Amygdala (tissue), 56 donors: ENCODE measurements at places on chromosomes 3 and 15.

GRCh38 chr3:59192473-59192872, 142.6 kb upstream of the CFAP20DC start:
- DNase-seq: no peak

GRCh38 chr3:51445544-51446280, 54.1 kb downstream of the DCAF1 start:
- no peak for DNase-seq

- no peak for DNase-seq
Measured at GRCh38 chr3:195115600-195116406, 155.2 kb downstream of the XXYLT1 start.

GRCh38 chr3:185444329-185444728, 54.5 kb downstream of the TMEM41A start:
- no peak for DNase-seq

- no peak for DNase-seq
Measured at GRCh38 chr15:61459785-61460707, 230.9 kb upstream of the RORA start.

DNA sequence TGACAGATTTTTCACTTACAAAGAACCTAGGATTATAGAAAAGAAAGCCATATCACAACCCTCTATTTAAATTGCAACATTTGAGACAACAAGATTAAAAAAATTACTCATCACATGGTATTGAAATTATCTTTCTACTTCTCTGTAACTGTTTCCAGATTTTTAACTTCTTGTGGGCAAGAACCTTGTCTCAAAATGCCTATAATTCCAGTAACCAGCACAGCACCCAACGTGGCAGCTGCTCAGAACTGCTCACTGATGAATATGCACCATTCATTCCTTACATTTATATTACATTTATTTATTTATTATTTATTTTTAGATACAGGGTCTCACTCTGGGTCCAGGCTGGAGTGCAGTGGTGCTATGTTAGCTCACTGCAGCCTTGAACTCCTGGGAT, 216.1 kb downstream of the THRB start:
- no peak for DNase-seq

GRCh38 chr3:37836589-37836988, 25.1 kb upstream of the CTDSPL start:
- no peak for DNase-seq

DNA sequence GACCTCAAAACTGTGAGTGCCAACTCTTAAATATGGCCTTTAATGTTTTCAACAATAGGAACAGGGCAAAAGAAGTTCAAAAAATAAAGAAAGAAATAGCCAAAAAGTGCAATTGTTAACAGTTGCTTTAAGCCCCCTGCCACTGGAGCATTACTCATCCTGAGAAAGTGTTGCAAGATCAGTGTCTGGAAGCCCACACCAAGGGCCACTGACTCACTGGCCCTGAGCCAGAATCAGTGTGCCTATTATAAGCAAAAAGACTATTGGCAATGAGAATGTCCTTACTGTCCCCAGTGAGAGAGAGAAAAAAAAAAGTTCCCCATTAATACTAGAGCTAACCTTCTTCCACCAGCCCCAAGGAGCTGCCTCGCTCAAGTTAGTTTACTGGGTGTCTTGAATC, 480.1 kb upstream of the ZNF385D start:
- DNase-seq: no peak

DNA sequence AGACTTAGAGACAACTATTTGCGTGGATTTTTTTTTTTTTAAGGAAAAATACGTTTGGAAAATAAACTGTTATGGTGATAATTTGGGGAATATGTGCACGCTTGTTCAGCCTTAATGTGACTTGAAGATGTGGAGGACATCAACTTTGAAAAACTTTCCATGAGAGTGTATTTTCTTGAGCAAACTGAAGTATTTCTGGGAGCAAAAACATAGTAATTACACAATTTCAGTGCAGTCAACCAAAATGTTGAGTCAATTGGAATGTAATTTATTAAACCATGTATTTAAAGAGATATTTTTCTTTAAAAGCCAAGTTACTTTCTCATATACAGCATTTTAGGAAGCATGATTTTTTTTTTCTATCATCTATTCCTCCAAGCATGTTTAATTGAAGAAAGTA, 80.3 kb upstream of the FLNB start:
- DNase-seq: no peak

DNA sequence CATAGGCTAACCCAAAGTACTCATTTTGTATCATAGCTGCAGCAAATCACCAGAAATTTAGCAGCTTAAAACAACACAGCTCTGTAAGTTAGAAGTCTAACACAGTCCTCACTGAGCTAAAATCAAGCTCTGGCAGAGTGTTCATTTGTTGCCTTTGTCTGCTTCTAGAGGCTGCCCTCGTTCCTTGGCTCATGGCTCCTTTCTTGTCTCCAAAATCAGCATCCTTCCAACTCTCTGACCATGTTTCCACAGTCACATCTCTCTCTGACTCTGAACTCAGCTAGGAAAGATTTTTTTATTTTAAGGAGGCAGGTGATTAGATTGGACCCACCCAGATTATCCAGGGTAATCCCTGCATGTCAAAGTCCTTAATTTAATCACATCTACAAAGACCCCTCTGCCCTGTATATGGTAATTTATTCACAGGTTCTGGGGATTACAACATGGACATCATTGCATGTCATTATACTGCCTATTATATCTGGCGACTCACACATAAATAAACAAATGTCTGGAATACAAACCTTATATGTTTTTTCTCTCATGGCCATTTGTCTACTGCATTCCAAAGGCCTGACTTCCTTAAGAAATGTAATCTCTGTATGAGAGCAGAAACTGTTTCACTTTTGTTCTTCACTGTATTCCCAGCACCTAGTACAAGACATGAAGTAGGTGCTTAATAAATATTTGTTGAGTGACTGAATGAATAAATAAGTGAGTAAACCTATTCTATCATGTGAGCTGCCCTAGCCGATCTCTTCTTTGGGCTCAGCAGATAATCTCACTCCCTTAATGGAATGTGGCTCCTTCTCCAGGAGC, 15.1 kb upstream of the UACA start:
- no peak for DNase-seq

GRCh38 chr3:36540888-36541518, 160.7 kb downstream of the STAC start:
- no peak for DNase-seq

GRCh38 chr3:42216302-42216701, 49.7 kb downstream of the CCK start:
- DNase-seq: no peak

DNA sequence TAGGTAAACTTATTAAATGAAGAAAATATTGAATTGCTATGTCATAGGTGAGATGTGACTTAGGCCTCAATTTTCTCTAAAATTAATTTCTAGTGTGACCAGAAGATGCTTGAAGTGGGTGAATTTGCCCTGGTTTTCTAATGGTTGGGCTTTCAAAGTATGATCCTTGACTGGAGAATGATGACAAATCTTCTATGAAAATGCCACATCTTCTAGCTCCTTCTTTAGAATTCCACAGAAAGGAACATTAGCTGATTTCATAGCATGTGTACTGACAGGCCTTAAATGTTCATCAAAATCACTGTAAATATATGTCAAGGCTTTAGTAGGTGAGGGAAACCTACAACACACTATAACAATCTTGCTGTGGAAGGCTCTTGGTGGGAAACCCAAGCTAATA, 8.9 kb downstream of the ABI3BP start:
- no peak for DNase-seq

- no peak for DNase-seq
Measured at GRCh38 chr3:53729159-53729558, 117.1 kb downstream of the CHDH start.

- DNase-seq: no peak
Measured at GRCh38 chr15:39748276-39748675, 34.4 kb downstream of the FSIP1 start.

DNA sequence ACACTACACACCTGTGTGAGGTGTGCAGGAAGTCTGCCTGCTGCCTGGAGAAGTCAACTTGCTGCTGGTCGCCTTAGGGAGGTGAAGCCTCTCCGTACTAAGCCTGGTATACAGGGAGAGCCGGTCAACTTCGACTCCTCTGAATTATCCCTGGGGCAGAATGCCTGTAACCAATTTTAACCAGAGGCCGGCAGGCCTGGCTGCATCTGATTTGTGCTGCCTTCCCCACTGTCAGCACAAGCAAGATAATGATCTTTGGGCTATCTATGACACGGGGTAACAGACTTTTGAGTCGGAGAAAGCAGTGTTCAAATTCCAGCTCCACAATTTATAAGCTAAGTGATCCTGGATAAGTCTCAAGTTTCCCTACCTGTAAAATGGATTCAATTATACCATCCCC, 42.3 kb downstream of the MAGEF1 start:
- no peak for DNase-seq

GRCh38 chr3:195150181-195151118, 120.5 kb downstream of the XXYLT1 start:
- peak; percentile 40 for DNase-seq

GRCh38 chr3:197234947-197235914, 63.2 kb downstream of the DLG1 start:
- no peak for DNase-seq

DNA sequence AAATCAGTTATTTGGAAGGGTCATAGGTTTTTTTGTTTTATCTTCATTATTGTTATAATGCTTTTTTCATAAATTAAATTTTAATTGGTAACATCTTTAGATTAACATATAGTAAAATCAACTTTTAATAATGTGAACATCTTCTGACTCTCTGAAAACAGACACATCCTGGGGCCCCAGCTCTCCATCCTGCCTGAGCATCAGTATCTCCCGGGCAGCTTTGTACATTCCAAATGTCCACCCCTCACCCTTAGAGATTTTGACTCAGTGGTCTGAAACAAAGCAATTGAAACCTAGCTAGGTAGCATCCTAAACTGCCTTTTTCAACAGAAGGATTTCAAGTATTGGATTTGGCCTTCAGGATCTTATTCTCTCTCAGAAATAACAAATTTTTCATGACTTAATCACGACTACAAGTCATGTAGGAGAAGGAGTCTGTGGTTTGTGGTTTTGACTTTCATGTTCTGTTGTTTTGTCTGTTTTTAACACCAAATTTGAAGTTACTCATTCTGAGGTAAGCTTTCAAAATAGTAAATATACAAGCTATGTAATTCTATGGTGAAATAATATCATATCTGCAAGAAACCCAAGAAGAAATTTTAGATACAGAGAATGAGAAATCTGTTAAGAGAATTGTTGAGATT, 147.3 kb upstream of the UBE2E2 start:
- no peak for DNase-seq

DNA sequence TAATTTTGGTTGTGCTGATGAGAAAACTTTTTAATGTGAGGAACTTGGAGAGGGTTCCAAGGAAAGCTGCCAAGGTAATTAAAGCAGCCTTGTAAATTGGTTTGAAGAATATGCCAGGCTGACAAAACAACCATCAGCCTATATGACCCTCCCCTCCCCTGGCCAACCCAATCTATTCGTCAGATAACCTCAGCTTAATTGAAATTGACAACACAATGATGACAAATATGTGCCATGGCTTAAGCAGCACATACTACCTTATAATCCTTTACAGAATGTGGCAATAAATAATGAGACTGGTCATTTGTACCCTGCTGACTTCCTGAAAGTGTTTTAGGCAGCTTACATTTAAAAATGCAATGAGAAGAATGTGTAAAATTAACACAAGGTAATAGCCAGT, 118.2 kb downstream of the EFHB start:
- DNase-seq: no peak

DNA sequence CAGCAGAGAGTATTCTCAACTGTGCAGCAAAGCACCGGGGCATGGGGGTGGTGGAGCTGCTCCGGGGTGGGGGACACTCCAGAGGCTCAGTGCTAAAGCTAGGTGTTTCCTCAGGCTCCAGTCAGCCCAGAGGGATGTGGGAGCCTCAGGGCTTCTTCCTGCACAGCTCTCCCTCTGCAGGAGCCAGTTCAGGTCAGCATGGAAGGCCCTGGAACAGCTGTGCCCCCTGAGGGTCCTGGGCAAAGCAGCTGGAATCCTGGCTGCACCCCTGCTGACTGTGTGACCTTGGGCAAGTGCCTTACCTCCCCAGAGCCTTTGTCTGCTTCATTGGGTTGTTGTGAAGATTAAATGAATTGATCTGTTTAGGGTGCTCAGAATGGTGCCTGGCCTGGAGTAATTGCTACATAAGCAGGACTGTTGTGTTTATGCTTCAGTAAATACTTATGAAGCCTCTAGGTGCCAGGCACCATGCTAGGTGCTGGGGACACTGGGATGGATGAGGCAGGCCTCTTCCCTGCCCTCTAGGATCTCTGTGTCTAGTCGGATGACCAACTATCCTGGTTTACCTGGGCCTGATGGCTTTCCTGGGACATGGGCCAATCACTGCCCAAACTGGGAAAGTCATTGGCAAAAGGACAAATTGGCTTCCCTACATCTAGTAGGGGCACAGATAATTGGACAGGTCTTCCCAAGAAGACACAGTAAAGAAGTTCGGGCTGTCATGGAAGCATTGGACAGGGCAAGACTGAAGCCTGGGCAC, 64.2 kb upstream of the LCTL start:
- DNase-seq: no peak

- DNase-seq: no peak
Measured at GRCh38 chr3:151479452-151479851, 18.6 kb upstream of the IGSF10 start.

DNA sequence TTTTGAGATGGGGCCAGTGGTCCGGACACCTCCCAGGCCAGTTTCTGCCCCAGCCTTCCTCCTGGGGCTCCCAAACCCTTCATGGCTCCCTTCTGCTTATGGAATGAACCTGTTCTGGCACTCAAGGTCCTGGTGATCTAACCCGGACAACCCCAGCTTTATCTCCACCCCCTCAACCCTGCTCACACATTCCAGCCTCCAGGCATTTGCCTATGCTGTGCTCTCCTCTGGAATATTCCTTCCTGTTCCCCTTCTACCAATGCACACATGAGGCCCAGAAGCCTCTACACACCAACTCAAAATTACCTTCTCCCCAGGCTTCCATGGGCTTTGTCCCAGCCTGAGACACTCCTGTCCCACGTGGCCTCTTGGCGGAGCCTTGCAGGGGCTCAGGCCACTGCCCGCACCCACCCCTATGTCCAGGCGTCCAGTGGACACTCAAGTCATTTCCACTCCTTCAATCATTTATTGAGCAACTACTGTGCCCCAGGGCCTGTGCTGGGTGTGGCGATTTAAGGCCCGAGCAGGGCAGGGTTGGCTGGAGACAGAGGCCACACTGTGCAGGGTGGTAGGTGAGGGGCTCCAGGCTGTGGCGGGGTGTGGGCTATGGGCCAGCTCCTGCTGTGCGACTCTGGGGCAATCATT, 18.8 kb downstream of the PLXND1 start:
- no peak for DNase-seq

DNA sequence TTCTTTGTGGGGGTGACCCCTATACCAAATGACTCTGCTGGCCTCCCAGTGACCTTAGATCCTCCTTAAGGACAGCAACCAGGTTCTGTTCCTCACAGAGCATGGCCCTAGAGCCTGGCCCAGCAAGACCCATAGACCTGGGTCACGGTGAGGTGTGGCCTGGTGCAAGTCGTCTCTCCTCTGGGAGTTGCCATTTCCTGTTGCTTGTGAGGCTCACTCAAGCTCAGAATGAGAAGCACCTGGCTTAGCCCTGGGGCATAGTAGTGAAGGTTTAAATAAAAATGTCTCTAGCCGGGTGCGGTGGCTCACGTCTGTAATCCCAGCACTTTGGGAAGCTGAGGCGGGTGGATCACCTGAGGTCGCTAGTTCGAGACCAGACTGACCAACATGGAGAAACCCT, 131.3 kb downstream of the SMAD6 start:
- DNase-seq: no peak

GRCh38 chr3:188067932-188068331, 86.0 kb upstream of the LPP start:
- no peak for DNase-seq
